ENCODE measurements at places on chromosomes 4 and X. TPM values are rescaled to one million over a fixed set of nuclear protein-coding genes. Genes with fewer than 3 reads are reported as not detected.

GRCh38 chr4:128347930-128348660 lies 60.5 kb upstream of the PGRMC2 start:
- no peak for DNase-seq

- DNase-seq: no peak
Measured at GRCh38 chr4:122583906-122584305, 37.0 kb downstream of the IL21 start.

Gene CDS1
- 16.1 TPM for total RNA-seq

DNA sequence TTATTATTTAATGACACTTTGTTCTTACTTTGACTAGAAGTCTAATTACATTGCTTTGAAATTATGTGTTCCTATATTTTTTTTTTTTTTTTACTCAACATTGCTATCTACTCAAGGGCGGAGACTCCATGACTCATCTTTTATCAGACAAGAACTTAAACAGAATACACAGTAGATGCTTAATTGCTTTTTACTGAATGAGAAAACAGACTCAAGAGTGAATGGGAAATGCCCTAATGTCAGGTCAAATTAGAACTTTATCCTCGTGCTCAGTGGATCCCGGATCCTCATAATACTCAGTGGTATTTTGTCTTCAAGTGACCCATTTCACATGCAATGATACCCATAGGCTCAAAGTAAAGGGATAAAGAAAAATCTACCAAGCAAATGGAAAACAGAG lies 954.5 kb upstream of the IGFBP7 start:
- DNase-seq: no peak

- DNase-seq: no peak
Measured at GRCh38 chr4:171779301-171779700, 33.9 kb upstream of the GALNTL6 start.

- no peak for DNase-seq
Measured at GRCh38 chr4:174550541-174550940, 28.3 kb upstream of the HPGD start.

- DNase-seq: no peak
Measured at GRCh38 chr4:79334783-79335182, 8.9 kb upstream of the NAA11 start.

DNA sequence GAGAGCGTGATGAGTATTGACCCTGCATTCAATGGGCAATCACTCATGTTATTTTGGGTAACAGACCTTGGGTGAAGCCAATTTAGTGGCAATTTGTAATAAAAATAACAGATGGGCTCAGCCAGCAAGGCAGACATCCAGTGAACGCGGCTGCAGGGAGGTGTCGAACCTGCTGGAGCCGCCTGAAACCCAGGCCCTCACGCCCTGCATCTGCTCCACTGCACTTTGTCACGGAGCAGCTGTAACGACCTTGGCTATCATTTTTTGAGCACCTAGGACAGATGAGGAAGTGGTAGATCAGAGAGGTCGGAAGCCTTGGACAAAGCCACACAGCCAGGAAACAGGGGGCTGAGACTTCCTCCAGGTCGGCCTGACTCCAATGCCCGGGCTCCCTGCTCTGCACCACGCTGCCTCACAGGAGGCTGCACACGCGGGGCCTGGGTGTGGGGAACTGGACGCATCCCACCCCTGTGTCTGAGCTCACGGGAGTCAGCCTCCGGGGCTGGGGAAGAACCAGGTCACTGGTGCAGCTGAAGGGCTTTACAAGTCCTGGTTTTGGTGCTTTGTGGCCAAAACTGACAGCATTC lies 19.4 kb downstream of the HMX1 start:
- DNase-seq: no peak

GRCh38 chrX:43450355-43450754 lies 205.7 kb upstream of the MAOA start:
- no peak for DNase-seq

Gene F8A2
- not detected for total RNA-seq

Gene GRPR
- total RNA-seq: not detected

Gene CPLX1
- total RNA-seq: 6.7 TPM

Gene TMPRSS11E
- not detected for total RNA-seq

DNA sequence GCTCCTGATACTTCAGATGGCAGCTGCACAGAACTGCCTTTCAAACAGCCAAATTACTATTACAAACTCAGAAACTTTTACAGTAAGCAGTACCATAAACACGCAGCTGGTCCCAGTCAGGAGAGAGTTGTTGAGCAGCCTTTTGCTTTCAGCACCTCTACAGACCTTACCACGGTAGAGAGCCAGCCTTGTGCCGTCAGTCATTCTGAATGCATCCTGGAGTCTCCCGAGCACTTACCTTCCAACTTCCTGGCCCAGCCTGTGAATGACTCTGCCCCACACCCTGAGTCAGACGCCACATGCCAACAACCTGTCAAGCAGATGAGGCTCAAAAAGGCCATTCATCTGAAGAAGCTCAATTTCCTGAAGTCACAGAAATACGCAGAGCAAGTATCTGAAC lies 12.4 kb downstream of the ZBTB49 start:
- DNase-seq: no peak

Measured in Panc1 (cell line).